ENCODE measurements at places on chromosomes 5 and 9.

GRCh38 chr9:23088932-23089364 lies 642.3 kb downstream of the DMRTA1 start:
- DNase-seq, result no peak

DNA sequence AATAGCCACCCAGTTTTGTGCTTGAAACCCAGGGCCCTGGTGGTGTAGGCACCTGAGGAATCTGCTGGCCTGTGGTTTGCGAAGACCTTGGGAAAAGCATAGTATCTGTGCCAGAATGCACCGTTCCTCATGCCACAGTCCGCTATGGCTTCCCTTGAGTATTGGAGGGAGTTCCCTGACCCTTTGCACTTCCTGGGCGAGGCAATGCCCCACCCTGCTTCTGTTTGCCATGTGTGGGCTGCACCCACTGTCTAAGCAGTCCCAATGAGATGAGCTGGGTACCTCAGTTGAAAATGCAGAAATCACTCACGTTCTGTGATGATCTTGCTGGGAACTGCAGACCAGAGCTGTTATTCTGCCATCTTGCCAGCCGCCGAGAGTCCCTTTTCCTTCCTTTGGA lies 483.5 kb downstream of the AGTPBP1 start:
- no peak for DNase-seq

- DNase-seq, result peak; percentile 30
Measured at GRCh38 chr5:9046756-9047481, 499.0 kb downstream of the SEMA5A start.

- peak; percentile 52 for DNase-seq
Measured at GRCh38 chr5:135391116-135391868, 7.7 kb downstream of the MACROH2A1 start.

DNA sequence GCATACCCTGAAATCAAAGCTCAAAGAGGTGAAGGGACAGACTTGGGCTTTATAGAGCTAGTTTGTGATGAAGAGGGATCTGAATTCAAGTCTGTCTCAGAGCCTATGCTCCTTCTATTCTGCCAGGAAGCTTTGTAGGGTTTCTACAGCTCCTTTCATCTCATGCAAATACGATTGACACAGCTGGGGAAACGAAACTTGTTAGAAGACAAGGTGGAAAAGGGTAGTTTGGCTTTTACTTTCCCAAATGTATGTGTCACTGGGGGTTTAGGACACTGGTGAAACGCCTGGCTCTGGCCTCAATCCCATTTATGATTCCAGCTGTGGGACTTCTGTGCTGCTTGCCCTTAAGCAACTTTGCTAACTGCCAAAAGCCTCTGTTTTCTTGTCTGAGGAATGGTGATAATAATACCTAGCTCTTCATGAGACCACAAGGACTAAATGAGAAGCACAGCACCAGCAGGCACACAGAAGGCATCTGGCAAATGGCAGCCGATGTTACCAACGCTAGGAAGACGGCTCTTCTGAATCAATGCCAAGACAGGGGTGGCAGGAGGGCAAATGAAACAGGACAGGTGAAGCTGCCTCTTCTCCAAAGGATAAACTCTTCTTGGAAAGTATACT lies 70.3 kb upstream of the EQTN start:
- no peak for DNase-seq

DNA sequence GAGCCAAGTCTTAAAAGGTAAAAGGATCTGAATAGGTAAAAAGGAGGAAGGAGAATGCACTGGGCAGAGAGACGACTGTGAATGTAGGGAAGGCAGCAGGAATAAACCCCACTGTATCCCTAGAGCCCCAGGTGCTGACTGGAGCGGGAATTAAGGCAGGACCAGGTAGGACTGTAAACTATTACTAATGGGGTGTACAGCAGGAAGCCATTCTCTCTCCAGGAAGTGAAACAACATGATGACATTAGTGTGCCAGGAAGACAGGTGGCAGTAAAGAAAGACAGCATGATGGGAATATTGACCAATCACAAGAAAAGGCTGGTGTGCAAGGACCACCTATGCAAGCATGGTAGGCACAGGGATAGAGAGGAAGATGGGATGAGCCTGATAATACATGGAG lies 433.0 kb downstream of the DNAH5 start:
- no peak for DNase-seq

- DNase-seq, result no peak
Measured at GRCh38 chr5:160556846-160557245, 135.2 kb downstream of the PTTG1 start.

- DNase-seq, result no peak
Measured at GRCh38 chr9:34985311-34985899, 4.1 kb upstream of the DNAJB5 start.

- no peak for DNase-seq
Measured at GRCh38 chr5:107418902-107419301, 251.8 kb downstream of the EFNA5 start.

DNA sequence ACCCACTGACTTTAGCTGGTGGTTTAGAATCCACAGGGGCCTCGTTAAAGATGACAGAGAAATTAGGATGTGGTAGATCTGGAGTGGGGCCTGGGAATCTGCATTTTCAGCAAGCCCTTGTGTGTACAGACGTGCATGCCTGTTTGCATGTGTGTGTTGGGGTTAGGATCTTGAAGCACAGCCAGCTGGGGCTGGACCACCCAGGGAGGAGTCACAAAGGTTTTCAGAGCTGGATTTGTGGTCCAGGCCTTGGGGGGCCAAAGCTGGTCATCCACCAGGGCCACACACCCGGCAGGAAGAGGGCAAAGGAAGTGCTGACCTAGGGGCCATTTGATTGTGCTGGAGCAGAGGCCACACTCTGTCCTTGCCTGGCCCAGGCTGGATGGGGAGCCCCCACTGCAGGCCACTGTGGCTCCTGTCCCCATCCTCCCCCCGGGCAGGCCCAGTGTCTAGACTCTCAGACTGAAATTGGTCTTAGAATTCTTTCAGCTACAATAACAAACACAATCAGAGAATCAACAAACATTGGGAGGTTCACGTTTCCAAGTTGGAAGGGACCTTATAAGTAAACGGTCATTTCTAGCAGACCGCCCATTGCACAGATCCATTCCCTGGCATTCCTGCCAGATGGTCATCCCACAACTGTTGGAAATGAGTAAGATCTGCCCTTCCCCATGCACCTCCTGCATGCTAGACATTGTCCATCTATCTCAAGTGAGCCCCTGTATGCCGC lies 10.3 kb downstream of the CDX1 start:
- peak; percentile 51 for DNase-seq

GRCh38 chr5:157469073-157469472 lies 9.1 kb downstream of the NIPAL4 start:
- DNase-seq, result no peak

DNA sequence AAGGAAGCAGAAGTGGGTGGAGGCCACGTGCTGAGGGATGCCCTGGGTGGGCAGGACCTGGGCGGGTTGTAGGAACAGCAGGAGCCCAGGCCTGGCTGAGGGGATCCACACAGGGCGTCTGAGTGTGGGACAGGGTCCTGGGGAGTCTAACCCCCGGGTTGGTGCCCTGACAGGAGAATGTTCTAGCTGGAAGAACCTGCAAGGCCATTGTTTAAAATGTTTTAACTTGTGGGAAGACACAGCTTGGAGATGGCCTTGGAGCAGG lies 33.9 kb upstream of the SUSD3 start:
- no peak for DNase-seq

DNA sequence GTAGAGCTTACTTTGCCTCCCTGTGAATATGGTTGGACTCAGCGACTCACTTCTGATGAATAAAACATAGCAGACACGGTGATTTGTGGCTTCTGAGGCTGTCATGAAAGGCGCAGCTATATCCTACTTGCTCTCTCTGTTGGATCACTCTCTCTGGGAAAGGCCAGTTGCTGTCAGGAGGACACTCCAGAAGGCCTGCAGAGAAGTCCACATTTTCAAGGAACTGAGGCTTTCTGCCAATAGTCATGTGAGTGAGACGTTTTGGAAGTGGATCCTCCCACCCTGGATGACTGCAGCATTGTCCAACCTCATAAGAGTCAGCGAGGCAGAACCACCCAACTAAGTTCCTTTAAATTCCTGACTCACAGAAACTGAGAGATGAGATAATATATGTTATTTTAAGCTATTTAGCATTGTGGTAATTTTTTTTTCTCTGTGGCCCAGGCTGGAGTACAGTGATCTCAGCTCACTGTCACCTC lies 156.0 kb upstream of the MAST4 start:
- DNase-seq, result no peak

GRCh38 chr5:173290477-173291131 lies 37.6 kb downstream of the STC2 start:
- DNase-seq, result no peak

- DNase-seq, result no peak
Measured at GRCh38 chr9:130536701-130537107, 42.7 kb upstream of the FUBP3 start.

- no peak for DNase-seq
Measured at GRCh38 chr9:73065439-73065838, 86.2 kb upstream of the ANXA1 start.

GRCh38 chr5:78985725-78986223 lies 664 bp upstream of the ARSB start:
- DNase-seq, result no peak

GRCh38 chr5:18057725-18058124 lies 423.5 kb downstream of the TAF11L14 start:
- no peak for DNase-seq

DNA sequence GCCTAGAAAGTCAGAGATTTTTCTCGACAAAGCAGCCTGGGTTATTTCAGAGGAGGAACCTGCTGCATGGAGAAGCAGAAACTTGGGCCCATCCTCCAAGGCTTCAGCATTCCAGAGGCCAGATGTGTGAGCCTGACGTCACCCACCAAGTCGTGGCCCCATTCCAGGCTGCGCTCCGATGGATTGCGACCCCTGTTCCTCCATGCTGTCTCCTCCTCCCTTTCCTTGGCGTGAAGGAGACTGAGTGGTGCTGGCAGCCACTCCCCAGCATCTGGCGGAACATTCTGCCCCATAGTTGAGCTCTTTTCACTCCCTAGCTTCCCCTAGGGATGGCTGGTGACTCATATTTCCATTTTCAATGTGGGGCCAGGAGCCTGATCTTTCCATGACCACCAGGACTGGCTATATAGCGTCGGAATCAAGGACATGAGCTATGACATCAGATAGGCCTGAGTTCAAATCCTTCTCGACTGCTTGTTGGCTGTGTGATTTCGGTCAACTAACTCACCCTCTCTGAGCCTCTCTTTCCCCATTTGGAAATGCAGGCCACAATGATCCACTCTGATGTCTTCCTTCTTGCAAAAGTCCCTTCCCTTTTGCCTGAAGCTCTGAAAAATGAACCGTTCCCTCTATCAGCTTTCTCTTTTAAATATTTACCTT lies 24.5 kb upstream of the DUSP1 start:
- DNase-seq, result peak; percentile 92

DNA sequence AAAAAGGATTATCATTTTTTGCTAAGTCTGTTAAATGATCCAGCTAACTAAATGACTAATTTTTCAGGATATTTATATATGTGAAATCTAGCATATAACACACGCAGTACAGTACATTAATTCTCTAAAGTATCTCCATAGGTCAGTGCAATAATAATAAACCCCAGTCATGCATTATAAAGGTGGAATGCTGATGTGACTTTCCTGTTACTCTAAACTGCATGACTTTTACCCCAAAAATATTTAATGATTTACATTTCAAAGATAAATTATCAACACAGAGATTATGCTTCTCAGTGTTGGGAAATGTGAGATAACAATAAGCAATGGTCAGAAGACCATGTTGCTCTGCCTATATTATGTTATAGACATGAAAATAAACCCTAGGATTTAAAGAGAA lies 34.1 kb upstream of the PAM start:
- no peak for DNase-seq

DNA sequence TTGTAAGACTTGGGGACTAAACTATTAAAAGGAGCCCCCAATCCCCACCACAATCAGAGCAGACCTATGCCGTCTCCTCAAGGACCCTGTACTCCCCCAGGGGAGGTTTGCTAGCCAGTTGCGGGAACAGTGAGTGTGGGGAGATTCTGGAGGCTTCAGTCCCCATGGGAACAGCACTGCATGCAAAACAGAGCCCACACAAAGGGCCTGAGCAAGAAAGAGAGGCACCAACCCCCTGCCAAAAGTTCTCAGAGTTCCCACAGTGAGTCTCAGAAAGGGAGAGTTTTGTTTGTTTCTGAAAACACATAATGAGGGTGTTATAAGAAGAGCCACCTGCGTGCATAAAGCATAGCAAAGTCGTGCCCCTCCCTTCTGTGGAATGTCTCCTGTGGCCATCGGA lies 56.6 kb downstream of the CFAP90 start:
- DNase-seq, result no peak

GRCh38 chr5:38847559-38848347 lies 1.9 kb downstream of the OSMR start:
- no peak for DNase-seq

DNA sequence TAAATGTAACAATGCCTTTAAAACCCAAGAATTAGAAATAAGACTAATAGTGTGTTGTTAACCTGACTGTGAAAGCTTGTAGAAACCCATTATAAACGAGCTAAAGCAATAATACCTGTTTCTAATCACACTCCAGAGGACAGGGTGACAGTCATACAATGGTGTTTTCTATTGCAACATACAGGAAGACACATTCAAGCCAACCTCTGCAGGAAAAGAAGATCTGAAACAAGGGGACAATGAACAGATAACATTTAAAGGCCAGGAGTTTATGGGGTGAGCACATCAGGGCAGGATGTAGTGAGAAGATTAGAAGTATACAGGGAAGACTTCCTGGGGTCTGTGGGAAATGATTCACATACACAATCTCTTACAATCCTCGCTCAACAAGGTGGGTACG lies 13.8 kb downstream of the BARHL1 start:
- DNase-seq, result no peak

GRCh38 chr5:91182763-91183162 lies 200.4 kb downstream of the ARRDC3 start:
- no peak for DNase-seq

DNA sequence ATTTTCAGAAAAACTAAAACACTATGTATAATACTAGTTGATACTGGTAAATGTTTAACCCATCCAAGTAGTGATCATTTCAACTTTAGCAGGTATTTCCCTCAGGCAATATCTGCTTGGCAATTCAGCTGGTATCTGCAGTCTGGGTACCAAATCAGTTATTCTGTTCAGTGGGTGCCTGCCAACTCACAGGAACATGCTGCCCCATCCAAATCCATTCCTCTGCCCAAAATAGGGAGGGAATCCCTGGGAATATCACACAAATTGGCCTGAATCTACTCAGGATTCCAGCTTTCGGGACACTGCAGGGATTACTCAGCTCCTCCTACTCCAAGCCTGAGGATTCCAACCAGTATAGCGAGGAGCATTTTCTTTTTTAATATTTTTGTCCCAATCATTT lies 61.7 kb upstream of the PDE4D start:
- no peak for DNase-seq

DNA sequence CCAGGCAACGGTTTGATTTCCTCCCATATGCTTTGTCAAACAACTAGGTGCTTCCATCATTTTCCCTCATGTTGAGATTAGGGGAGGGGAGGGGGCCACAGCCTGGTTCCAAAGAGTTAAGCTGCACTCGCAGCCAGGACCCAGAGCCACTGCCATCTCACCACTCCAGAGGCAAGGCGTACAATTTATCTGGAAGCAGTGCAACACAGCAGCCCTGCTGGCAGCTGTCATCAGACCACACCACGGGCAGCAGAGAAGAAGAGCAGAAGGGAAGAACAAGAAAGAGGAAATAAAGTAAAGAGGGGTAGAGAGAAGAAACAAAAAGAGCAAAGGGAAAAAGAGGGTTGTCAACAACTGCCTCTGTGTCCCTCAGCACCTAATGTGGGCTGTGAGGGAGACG lies 38.9 kb downstream of the MED27 start:
- no peak for DNase-seq

All from AG09319 (cell line).